ENCODE measurements at places on chromosomes 4 and X. TPM values are rescaled to one million over a fixed set of nuclear protein-coding genes. Genes with fewer than 3 reads are reported as not detected.

Gene SOWAHB
- total RNA-seq = not detected

Gene NSUN7
- 1.3 TPM for total RNA-seq

Gene ADH7
- total RNA-seq = not detected

Gene TIGD4
- not detected for total RNA-seq

Gene TCEAL7
- total RNA-seq = 9.5 TPM

Gene MND1
- total RNA-seq = not detected

Gene ADGRG4
- total RNA-seq = 0.16 TPM

Gene TEX13D
- total RNA-seq = not detected

Gene MAGEB1
- not detected for total RNA-seq

Data from omental fat pad (tissue), 4 donors.